Activated effector memory CD4-positive, alpha-beta T cell treated with anti-CD3 and anti-CD28 coated beads, Interleukin-2, amount 50 U/mL, for 16 hours (primary cell): ENCODE measurements at places on chromosomes 2 and 18.
A peak's percentile ranks its signal among the peaks of the same experiment; 100 is the strongest.

DNA sequence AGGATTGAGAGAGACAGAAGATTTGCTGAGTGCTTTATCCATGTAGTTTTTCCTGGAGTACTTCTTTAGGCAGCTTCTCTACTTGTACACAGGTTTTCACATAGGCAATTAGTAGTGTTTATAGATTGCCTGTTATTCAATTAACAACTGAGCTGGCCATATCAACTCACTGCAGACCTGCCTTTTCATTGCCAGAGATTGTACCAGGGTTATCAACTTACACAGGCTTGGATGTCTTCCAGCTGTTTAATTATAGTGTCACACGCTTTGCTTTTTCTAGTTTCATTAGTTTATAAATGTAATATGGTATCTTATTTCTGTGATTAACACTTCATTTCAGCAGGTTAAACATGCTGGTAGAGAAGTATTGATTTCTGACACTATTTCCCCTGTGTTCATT lies 125.9 kb downstream of the GPD2 start:
- no peak for DNase-seq

GRCh38 chr2:159939946-159940345 lies 122.5 kb downstream of the PLA2R1 start:
- no peak for DNase-seq

- DNase-seq, result no peak
Measured at GRCh38 chr2:5846881-5847280, 154.7 kb downstream of the SOX11 start.

- DNase-seq, result no peak
Measured at GRCh38 chr2:168496906-168497305, 40.8 kb downstream of the CERS6 start.

- no peak for DNase-seq
Measured at GRCh38 chr18:62784338-62784965, 69.1 kb downstream of the PHLPP1 start.

GRCh38 chr2:228180181-228181097 lies 1.0 kb downstream of the SPHKAP start:
- DNase-seq, result no peak

- no peak for DNase-seq
Measured at GRCh38 chr18:54805571-54806334, 22.5 kb upstream of the RAB27B start.

DNA sequence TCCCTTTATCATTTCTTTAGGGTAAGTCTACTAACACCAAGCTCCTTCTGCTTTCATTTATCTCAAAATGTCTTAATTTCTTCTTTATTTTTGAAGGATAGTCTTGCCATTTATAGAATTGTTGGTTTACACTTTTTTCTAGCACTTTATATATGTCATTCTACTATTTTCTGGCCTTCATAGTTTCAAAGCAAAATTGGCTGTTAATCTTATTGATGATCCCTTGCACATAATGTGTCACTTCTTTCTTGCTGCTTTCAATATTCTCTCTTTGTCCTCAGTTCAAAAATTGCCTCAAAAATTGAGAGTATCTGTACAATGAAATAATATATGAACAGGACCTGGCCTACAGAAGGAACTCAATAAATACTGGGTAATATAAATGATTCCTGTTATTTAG lies 7.9 kb upstream of the TANK start:
- no peak for DNase-seq

DNA sequence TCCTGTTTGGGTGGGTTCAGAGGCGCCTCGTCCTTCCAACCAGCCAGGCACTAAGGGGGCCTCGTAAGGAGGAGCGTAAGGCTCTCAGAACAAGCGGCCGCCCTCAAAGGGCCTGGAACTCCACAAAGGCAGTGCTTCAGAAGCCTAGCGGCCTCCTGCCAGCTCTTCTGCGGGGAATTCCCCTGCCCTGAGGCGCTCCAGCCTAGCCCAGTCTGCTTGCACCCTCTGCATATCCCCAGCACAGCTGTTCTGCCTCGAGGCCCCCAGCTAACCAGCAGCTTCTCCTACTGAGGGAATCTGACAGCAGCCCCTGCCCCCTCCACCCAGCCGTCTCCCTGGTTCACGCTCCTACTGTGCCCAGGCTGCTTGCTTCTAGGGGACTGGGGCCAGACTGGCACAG lies 265.9 kb downstream of the TFCP2L1 start:
- DNase-seq, result no peak

- peak; percentile 38 for DNase-seq
Measured at GRCh38 chr2:239732666-239733010, 292.5 kb downstream of the NDUFA10 start.

DNA sequence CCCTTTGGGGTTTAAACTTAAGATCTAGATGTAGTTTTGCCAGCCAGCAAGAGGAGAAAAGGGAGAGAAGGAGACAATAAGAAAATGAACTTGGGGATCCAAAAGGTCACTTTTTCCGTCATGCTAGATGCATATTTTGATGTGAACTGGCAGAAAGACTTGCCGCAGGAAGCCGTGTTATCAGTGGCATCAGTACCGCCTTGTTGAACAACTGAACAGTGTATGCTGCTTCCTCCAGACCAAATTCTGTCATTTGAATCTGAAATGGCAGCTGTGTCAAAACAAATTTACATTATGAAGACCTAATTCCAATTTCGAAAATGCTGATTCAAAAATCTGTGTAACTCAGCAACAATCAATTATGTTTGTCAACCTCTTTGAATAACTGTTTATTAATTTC lies 42.1 kb downstream of the TMEM200C start:
- DNase-seq, result no peak

DNA sequence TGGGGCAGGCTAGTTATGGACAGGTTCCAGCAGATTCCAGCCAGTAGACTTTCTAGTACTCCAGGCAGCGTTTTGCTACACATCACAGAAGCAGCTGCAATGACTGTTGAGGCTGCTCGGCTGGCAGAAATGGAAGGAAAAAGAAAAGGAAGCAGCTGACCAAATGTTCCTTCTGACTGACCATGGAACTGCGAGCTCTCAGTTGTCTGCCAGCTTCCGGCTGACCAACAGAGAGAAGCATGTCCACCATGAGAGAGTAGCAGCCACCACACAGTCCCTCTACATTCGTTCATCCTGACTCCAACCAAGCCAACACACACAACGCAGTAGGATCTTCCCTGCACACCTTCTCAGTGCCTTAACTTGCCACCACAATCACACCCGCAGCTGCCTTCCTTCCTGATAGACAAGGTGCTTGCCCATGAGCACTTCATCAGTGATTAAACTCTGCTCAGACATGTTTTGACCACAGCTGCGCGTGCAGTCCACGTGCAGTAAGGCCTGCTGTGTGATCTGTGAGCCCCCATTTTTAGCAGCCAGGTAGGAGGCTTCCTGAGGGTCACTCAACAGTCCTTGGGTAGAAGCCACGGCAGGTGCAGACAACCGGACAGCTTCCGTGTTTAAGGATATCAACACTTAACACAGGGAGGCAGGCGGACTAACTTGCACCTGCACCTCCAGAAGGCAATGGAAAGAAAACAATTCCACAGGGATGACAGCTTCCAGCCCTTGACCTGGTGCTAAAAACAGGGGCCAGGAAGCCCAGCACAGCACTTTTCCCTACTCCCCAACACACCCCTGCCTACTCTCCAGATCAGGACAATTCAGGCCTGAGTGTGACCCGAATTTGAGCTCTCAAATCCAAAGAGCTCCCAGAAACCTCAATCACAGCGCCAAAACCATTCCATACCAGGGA lies 996 bp downstream of the TGFBRAP1 start:
- peak; percentile 65 for DNase-seq

DNA sequence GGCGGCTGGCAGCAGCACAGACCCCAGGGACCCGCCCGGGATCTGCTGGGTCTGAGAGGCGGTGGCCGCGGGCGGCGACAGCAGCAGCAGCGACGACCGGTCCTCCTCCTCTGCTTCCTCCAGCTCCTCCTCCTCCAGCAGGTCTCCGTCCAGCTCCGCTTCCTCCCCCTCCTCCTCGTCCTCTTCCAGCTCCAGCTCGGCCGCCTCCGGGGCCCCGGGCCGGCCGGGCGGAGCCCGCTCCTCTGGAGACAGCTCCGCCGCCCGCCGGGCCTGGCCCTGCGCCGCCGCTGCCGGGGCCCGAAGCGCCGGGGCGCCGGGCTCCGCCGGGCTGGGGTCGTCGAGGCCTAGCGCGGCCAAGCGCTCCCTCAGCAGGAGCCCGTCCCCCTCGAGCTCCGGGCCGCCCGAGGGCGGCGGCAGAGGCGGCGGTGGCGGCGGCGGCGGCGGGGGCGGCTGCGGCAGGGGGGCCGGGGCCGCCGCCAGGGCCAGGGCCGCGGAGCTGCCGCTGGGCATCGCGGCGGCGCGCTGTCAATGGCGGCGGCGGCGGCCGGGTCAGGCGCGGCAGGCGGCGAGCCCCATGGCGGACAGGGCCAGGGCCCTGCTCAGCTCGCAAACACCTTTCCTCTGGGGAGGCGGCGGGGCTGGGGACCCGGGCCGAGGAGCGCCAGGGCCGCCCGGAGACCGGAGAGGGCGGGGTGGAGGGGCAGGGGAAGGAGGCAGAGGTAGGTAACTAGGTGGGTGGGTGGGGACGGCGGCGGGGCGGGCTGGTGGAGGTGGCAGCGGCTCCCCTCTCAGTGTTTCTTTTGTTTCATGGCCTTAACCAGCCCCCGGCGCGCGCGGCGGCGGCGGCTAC lies 445 bp downstream of the MEX3C start:
- no peak for DNase-seq

DNA sequence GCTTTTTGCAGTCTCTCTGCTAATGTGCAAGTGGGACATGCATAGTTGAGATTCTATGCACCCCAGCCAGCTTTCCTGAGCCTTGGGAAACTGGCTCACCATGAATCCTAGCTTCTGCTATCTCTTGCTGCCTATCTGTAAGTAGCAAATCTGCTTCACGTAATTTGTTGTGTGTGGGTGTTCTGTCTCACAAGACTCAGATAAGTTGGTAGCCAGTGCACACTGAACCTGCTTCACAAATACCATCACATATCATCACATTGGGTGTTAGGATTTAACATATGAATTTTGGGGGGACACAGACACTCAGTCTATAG lies 13.9 kb upstream of the VRK2 start:
- DNase-seq, result no peak

DNA sequence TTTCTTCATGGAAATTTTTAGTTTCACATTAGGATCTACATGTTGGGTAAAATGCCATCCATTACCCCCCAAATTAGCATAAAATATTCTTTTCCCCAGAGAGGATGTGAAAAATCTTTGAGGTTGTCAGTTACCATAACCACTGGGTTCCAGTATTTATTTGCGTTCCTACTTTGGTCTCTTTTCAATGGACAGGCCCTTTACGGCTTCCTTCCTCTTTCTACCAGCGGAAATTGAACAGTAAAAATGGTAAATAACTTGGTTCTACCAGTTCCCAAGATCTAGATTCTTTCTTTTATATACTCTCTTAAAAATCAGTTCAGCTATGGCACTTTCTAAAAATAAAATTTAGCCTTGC lies 169.2 kb upstream of the APCDD1 start:
- no peak for DNase-seq

- no peak for DNase-seq
Measured at GRCh38 chr2:29215739-29216608, 100.8 kb downstream of the CLIP4 start.
